ENCODE measurements at places on chromosomes 2 and 18. TPM values are rescaled to one million over a fixed set of nuclear protein-coding genes. Genes with fewer than 3 reads are reported as not detected.

GAL3ST2 gene
- total RNA-seq, result not detected

GRCh38 chr18:79245517-79246001 is 150.2 kb upstream of the NFATC1 start:
- DNase-seq, result peak; percentile 37

CYP26B1 gene
- total RNA-seq, result not detected

DNA sequence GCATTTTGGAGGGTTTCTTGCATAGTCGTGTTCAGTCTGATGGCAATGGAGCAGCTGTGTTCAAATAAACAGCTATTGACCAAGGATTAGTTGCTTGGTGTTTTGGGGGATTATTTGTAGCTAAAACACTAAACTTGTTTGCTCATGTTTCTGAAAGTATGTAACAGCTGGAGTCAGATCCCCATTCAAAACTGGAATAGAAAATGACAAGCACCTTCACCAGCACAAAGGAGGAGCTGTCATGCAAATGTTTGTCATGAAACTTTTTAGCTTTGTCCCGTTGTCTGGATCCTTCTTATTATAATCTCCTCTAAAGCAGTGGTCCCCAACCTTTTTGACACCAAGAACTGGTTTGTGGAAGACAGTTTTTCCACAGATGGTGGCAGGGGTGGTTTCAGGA is 96.9 kb upstream of the ZNF236 start:
- no peak for DNase-seq

LYPD6B gene
- total RNA-seq, result not detected

MC5R gene
- not detected for total RNA-seq

ASPRV1 gene
- 0.99 TPM for total RNA-seq

GRCh38 chr2:23055251-23055650 is 329.7 kb upstream of the KLHL29 start:
- DNase-seq, result no peak

GRCh38 chr2:151363709-151364108 is 6.3 kb downstream of the TNFAIP6 start:
- no peak for DNase-seq

DNA sequence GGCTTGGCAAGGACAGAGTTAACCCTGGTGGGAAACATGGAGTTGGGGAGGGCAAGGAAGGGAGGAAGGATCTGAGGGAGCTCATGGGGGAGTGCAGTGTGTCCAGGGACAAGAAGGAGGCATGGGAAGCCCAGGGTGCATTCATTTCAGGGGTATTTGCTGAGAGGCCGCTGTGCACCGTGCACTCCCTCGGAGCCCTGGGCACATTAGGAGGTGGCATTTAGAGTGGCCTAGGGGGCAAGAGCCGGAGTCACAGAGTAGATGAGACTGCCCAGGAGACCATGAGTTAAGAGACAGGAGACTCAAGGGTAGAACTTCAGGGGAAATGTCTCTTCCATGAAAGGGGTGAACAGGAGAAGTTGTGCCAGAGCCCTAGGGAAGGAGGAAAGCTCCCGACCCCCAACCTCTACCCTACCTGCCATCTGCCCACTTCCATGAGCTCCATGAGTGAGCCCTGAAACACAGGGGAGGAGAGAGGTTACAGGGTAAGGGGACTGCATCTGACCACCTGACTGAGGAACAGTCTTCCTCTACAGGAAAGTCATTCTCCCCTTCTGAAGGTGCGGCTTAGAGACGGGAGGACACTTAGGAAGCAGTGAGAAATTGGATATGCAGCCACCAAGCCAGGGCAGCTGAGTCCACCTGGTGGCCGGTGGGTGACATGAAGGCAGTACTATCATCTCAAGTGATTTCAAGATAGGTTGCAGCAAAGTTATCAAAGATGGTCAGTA is 58.5 kb upstream of the COPS8 start:
- peak; percentile 33 for DNase-seq

GRCh38 chr2:41644936-41645335 is 402.9 kb upstream of the PKDCC start:
- DNase-seq, result no peak

DNA sequence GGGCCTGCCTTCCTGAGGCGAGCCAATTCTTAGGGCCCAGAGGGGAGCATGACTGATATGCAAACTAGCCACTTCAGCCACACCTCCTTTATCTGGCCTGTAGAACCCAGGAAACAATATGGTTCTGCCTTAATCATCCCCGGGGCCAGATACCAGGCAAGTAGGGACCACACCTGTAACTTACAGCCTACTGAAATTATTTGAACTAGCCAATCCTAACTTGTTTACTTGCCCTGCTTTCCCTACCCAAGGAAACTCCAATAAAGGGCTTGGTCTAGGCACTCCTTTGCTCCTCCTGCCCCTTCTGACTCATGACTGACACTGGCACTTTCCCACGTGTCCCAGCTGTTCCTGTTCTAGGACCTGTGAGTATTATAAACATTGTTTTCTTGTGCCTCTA is 57.6 kb downstream of the MYOM1 start:
- no peak for DNase-seq

- no peak for DNase-seq
Measured at GRCh38 chr18:40094441-40094840, 1860.6 kb upstream of the PIK3C3 start.

DNA sequence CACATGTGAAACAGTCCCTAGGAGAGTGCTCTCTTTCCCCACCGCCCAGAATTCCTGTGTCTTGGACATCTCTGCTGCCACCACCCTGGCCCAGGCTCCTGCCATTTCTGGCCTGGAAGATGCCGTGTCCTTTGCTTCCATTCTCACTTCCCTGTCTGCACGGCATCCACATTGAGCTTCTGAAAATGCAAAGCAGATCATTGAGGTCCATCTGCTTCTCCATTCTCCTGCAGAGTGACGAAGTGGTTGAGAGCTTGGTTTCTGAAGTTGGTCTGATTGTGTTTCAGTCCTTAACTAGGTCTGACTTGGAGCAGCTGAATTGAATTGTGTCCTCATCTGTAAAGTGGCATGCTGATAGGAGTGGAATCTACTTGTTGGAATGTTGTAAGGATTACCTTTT is 98.7 kb upstream of the MGAT5 start:
- no peak for DNase-seq

C2orf78 gene
- not detected for total RNA-seq

CACNB4 gene
- 0.21 TPM for total RNA-seq

GRCh38 chr2:132366421-132367180 is 50.0 kb upstream of the GPR39 start:
- DNase-seq, result no peak

GPBAR1 gene
- 1.2 TPM for total RNA-seq

DNA sequence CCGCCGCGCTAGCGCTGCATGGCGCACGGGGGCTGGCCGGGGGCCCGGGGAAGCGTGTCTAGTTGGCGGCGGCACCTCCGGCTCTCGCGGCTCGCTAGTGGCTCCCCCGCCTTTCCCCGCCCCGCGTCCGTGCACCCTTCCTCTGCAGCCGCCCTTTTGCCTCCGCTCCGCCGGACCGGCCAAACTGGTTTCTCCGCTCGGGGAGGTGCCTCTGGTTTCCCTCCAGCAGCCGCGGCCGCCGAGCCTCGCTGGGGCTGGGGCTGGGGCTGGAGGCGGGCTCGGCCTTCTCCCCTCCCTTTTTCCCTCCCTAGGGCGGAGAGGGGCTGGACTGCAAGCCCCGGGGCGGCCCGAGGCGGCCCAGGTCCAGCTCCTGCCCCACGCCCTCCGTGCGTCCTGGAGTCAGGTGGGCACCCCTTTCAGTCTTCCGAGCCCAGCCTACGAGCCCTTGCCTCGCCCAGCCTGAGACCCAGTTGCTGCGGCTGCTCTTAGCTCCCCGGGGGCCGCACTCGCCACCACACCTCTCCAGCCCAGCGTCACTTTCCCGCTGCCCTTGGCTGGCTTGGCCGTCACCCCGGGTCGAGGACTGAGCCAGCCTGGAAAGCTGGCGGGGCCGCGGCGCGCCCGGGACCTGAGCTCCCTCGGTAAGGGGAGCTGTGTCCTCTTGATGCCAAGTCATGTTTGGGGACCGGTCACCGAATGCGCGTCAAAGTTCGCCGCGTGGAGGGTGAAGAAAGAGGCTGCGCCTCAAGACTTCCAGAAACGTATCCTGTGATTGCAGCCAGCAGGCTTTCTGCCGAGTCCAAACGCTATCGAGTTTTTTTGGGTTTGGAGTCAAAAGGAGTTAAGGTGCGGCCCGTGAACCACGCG is at the start of gene ATP8B1:
ATP8B1 (minus strand) TSS at position 213 of the 867 bp plus-strand sequence. CDS start 71,508 bp downstream, outside the sequence.
- no peak for DNase-seq

- no peak for DNase-seq
Measured at GRCh38 chr2:6310256-6311215, 555.2 kb downstream of the CMPK2 start.

DSC3 gene
- total RNA-seq, result not detected

DNA sequence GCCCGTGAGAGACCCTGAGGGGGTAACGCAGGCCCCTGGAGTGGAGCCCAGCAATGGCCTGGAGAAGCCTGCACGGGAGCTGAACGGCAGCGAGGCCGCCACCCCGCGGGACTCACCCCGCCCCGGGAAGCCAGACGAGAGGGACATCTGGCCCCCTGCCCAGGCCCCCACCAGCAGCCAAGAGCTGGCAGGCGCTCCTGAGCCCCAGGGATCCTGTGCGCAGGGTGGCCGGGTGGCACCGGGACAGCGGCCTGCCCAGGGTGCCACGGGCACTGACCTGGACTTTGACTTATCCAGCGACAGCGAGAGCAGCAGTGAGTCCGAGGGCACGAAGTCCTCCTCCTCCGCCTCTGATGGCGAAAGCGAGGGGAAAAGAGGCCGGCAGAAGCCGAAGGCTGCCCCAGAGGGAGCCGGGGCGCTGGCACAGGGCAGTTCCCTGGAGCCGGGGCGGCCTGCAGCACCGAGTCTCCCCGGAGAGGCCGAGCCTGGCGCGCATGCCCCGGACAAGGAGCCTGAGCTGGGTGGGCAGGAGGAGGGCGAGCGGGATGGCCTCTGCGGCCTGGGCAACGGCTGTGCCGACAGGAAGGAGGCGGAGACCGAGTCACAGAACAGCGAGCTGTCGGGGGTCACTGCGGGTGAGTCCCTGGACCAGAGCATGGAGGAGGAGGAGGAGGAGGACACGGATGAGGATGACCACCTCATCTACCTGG is 35.1 kb downstream of the CTDP1 start:
- no peak for DNase-seq

BCL11A gene
- 0.04 TPM for total RNA-seq

DNA sequence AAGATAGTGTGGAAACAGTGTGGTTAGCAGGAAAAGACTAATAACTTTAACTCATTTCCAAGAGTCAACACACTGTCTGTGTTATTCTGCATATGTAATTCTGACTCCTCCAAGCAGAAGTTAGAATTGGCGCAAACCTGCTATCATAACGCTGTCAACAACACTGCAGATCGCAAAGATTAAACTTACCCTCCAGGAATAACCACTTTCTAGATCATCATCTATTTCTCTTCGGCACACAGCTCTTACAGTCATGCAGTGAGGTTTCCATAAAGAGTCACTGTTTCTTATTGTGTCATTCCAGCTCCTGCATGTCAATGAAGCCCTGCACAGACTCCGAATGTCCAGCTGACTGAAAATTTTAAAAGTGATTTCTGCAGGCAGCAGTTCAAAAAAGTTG is 2.4 kb downstream of the FBXO48 start:
- DNase-seq, result no peak

DNA sequence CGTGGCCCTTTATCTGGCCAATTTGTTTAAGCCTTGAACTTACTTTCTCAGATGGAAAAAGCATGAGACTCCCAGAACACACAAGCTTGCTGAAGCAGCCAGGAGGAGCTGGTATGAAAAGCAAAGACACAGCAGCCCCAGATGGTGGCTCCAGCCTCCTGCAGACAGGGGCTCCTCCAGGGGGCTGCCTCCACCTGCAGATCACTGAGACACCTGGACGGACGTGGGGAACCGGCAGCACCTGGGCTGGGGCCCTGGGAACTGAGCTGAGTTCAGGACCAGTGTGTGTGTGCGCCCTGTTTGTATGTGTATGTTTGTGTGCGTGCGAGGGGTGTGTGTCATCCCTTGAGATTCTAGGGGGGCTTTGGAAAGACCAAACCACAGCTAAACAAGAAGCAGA is 8.6 kb downstream of the CYS1 start:
- DNase-seq, result no peak

CERKL gene
- not detected for total RNA-seq

- DNase-seq, result no peak
Measured at GRCh38 chr2:99842451-99842850, 299.9 kb downstream of the AFF3 start.

DNA sequence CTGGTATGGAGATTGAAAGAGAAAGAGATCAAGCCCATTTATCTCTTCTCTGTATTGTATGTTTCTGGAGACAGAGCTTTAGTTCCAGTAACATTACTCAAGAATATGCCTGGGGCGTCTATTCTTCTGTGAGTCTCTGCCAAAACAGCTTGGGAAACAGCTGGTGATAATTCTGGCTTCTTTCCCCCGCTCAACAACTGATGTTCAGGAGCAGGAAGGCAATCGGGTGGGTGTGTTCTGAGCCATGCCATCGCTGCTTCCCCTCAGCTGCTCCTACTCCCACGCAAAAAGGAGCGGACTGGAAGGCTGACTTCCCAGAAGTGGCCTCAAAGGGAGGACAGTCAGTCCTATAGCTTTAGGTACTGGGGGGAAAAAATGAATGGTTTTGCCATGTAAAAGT is 695.1 kb downstream of the PLCL1 start:
- no peak for DNase-seq

DNA sequence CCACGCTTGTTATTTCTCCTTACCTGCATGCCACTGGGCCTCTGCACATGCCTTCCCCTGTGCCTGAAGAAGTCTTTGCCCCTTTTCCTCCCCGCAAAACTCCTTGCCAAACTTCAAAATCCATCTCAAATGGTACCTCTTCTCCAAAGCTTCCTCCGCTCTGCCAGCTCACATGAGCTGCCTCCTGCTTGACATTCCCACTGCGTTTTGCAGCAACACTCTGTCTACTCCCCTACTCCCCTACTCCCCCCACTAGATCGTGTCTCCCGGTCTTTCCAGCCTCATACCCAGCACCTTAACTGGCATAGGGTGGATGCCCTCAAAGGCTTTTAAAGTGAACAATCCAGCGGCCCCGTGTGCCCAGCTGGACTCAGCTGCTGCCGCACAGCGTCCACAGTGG is 65.8 kb downstream of the TNS1 start:
- no peak for DNase-seq

GRCh38 chr2:65450393-65450792 is 18.0 kb upstream of the SPRED2 start:
- no peak for DNase-seq

GRCh38 chr2:219289537-219290361 is 10.6 kb downstream of the DNAJB2 start:
- no peak for DNase-seq

- no peak for DNase-seq
Measured at GRCh38 chr2:239239607-239240413, 161.0 kb downstream of the HDAC4 start.

- DNase-seq, result no peak
Measured at GRCh38 chr2:74841641-74842040, 7.7 kb downstream of the HK2 start.

All from activated CD4-positive, alpha-beta T cell treated with anti-CD3 and anti-CD28 coated beads, Interleukin-2, amount 10 ng/mL, durations not matched to agents 7 days and 5 days (primary cell).